ENCODE measurements at places on chromosomes 5 and 9.

DNA sequence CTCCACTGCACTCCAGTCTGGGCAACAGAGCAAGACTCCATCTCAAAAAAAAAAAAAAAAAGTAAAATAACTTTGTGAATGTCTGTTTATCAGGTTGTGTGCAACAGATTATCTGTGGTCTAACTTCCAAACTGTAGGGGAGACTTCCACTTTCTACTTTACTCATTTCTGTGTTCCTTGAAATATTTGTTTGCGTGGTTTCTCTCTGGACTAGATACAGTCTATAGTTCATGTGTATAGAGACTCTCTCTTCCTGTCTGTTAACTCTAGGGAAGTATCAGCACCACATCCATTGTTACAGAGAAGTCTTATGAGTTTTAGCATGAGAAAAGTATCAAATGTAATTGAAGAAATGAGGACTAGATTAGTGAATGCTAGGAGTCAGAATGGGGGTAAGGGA lies 168.3 kb downstream of the LPAR1 start:
- peak; percentile 63 for DNase-seq

GRCh38 chr5:40605295-40605958 lies 74.3 kb upstream of the PTGER4 start:
- no peak for DNase-seq

DNA sequence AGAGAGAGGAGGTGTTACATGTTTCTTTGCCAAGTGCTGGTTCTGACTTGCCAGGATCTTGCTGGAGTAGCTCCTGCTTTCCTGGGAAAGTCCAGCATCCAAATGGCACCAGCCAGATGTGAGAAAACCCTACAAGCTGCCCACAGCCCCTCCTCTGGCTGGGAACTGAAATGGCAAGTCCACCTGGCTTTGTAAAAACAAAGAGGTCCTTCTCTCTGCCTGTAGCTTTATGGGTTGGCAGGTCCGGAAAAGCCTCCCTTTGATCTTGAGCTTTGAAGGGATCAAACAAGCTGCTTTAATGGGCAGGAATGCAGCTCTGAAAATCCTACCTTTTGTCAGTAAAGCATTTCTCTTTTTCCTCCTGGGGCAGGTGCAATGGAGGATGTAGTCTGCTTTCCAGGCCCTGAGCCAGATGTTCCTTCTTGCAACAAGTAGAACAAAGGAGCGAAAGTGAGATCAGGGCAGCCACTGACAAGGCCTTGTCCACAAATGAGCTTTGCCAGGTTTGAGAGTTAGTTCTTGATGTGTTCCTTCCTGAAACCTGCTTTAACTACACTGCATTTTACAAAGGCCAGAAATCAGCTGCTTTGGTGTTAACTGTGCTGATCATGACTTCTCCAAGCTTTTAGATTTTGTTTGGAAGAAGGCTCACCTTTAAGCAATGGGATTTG lies 456.7 kb downstream of the ZNF608 start:
- DNase-seq = no peak

DNA sequence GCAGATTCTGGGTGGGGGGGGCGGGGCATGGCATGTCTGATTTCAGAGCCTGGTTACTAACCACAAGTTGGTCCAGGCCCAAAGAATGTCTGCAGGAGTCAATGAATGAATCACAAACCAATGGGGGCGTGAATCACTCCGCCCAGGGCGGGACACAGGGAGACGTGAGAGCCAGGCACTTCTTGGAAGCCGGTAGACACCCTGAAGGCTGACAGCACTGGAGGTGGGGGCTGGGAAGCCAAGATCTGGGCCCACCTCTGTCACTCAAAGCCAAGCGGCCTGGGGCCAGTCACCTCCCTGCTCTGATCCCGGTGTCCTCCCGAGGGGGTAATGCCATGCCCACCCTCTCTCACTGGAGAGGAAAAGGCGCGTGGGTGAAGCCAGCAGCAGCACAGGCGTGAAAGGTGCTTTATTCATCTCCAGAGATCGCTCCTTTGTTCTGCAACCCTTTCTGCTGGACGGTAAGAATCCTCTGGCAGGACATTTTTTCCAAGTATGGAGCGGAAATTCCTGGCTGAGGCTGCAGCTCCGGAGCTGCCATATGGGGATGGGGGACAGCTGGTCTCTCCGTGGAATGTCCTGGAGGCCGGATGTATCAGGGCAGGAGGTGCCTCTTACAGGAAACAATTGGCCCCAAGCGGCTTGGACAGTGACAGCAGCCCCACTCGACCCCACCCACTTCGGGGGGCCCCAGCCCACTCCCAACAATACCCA lies 85.0 kb downstream of the STK10 start:
- DNase-seq = no peak

- DNase-seq = no peak
Measured at GRCh38 chr9:76215066-76215465, 179.2 kb downstream of the RFK start.

DNA sequence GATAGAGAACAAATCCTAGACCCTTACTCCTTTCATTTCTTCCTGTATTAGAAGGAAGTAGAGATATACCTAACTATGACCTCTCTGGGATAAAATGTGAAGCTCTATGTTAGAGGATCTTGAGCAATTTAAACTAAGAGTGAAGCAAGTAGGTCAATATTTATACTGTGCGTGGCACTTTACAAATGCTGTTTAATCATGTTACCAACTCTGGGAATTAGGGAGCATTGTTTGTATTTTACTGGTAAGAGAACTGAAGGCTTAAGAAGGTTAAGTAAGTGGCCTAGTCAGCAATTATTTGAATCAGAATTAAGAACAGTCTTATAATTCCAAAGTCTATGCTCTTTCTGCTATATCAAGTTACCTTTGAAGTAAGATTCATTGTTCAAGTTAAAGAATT lies 12.0 kb downstream of the TNC start:
- DNase-seq = no peak
